ENCODE measurements at places on chromosomes 13 and 19. TPM values are rescaled to one million over a fixed set of nuclear protein-coding genes. Genes with fewer than 3 reads are reported as not detected.

PEAK3 gene
- total RNA-seq: not detected

DNA sequence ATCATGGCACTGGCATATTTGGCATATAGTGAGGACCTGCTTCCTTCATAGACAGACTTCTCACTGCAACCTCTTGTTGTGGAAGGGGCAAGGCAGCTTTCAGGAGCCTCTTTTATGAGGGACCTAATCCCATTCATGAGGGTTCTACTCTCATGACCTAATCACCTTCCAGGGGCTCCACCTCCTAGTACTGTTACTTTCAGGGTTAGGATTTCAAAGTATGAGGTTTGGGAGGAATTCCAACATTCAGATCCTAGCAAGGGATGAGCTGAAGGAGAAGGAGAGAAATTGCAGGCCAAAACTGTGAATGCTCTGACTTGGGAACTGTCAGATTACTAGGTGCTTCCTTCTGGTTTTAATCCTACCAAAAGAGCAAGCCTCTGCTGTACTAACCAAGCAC is 87.8 kb downstream of the LMO7 start:
- H3K4me3 ChIP-seq: no peak overlapping the region
- no peaks in the 10 kb centered on the region for H3K4me1 ChIP-seq
- peaks cover 8% of the 10 kb centered on the region for H3K36me3 ChIP-seq

GRCh38 chr19:1133471-1133929 is 29.7 kb downstream of the GPX4 start:
- DNase-seq: peak; percentile 79
- peak overlapping the region; percentile 97 for H3K27ac ChIP-seq
- peaks cover 42% of the 10 kb centered on the region for H3K4me1 ChIP-seq
- no peaks in the 10 kb centered on the region for H3K27me3 ChIP-seq
- H3K4me3 ChIP-seq: peak overlapping the region; percentile 39

DMPK gene
- total RNA-seq: 6.1 TPM

GRCh38 chr19:47494211-47494547 is 10.2 kb upstream of the KPTN start:
- peaks cover 8% of the 10 kb centered on the region for H3K36me3 ChIP-seq
- H3K27me3 ChIP-seq: no peaks in the 10 kb centered on the region
- no peak overlapping the region for H3K4me3 ChIP-seq
- DNase-seq: no peak
- H3K4me1 ChIP-seq: peaks cover 2% of the 10 kb centered on the region
- H3K27ac ChIP-seq: no peak overlapping the region

All from activated naive CD4-positive, alpha-beta T cell treated with anti-CD3 and anti-CD28 coated beads for 36 hours (primary cell).